ENCODE measurements at places on chromosomes 11 and 22. TPM values are rescaled to one million over a fixed set of nuclear protein-coding genes. Genes with fewer than 3 reads are reported as not detected.

BATF2 gene
- 1.8 TPM for total RNA-seq

MICAL3 gene
- 17.3 TPM for total RNA-seq

- DNase-seq = no peak
These were observed 58.6 kb downstream of the DSCAML1 start for GRCh38 chr11:117738246-117738957.

DNA sequence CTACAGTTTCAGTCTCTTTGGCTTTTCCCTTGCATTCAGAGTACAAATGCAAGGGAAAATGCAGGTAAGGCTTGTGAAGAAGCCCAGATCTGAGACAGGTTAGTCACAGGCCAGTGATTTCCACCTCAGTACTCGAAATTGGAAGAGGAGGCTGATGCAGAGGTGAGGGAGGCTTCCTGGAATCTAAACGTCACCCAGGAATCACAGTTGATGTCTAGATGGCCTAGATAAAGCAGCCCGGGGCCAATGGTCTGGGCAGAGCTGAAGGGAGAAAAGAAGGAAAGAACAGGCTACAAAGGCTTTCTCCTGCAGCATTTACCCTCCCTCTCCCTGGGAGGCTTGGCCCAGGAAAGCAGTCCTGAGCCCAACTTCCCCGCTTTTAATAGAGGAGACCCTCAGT is 8.5 kb downstream of the TRIM6 start:
- DNase-seq = no peak

Measured in H4 (cell line).